Activated CD4-positive, alpha-beta T cell treated with anti-CD3 and anti-CD28 coated beads, Interleukin-2, amount 10 ng/mL, durations not matched to agents 24 days and 14 days (primary cell): ENCODE measurements at places on chromosomes 12 and 14.

DNA sequence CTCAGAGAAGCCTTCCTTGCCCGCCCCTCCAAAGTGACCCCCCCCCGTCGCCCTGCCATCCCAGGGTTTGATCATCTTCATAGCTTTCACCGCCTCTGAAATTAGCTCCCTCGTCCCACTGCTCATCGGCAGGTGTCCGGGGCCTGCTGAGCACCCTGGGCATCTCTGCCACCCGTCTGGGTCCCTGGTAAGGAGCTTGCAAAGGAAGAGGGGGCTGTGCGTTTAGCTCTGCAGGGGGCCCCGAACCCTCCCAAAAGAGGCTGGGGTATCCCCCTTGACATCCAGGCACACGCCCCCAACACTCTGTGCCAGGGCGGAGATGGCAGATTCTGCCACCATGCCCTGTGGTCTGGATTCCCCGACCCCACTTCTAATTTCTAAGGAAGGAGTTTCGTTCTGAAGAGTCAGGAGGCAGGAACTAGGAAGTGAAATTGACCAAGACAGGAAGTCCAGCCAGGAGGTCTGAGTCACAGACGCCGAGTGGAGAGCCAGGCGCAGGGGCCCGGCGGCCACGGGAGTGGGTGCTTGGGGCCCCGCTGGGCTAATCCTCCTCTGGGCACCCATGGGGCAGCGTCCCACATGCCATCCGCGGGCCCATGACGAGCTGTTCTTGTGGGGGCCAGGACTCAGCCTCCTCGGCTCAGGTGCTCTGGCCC, 95.7 kb downstream of the RFLNA start:
- peaks cover 24% of the 10 kb centered on the region for H3K4me1 ChIP-seq
- no peaks in the 10 kb centered on the region for H3K27me3 ChIP-seq
- H3K27ac ChIP-seq: no peak overlapping the region

DNA sequence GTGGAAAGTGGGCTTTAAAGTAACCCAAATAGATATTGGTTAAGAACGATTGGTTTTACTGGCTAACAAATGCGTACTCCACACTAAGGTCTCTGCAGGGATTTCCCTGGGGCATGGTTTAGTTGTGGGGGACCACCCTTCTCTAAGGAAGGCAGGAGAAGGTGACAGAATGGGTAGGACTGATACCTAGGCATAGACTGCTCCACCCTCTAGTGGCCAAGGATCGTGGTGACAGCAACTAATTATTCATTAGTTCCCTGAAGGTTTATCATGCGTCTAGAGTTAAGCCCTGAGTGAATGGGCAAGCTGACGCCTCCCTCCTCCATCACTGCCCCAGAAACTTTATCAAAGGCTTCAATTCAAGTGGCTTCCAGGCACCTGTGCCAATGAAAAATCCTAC, 9.1 kb downstream of the FAM181A start:
- no peak overlapping the region for H3K4me3 ChIP-seq
- peaks cover 34% of the 10 kb centered on the region for H3K36me3 ChIP-seq
- H3K4me1 ChIP-seq: peaks cover 19% of the 10 kb centered on the region
- no peaks in the 10 kb centered on the region for H3K27me3 ChIP-seq
- peak; percentile 68 for DNase-seq

DNA sequence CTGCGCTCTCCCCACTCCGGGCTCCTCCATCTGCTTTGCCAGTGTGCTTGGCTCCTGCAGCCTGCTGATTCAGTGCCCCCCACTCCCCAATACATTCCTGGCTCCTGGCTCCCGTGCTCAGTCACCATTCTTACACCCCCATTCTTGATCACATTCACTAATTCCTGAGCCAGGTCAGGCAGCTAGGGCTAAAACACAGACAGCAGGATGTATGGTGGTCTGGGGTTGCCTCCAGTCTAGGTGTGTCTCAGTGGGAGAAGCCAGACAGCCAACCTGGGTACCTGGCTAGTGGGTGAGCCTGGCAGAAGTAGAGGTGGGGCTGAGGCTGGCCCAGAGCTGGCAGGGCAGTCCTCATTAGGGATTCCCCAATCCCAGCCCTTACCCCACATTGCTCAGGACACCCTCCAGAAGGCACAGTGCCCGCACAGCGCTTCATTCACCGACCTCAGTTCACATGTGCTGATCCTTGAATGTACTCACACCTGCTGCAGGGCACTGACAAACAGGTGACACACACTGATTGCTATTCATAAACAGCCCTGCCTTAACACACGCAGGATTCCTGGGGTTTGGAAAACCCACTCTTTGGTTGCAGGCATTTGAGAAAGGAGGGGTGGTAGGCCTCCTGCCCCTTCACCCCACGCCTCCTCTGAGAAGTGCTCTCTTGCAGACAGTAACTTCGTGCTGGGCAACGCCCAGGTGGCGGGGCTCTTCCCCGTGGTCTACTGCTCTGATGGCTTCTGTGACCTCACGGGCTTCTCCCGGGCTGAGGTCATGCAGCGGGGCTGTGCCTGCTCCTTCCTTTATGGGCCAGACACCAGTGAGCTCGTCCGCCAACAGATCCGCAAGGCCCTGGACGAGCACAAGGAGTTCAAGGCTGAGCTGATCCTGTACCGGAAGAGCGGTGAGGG, 1.7 kb downstream of the KCNH3 start:
- H3K36me3 ChIP-seq: no peaks in the 10 kb centered on the region
- no peak overlapping the region for H3K27ac ChIP-seq
- peaks cover 57% of the 10 kb centered on the region for H3K27me3 ChIP-seq

DNA sequence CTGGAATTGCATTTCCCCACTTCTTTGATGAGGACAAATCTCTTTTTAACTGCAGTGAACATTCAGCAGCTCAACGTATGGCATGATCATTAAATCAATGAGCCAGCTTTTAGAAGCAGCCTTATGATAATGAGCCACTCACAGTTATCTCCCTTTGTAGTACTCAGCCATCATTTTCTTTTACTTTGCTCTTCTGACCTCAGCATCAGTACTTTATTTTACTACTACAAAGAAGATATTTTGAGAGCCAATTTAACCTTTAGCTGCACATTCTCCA, 250.0 kb upstream of the CLEC14A start:
- no peak overlapping the region for H3K4me3 ChIP-seq
- H3K27ac ChIP-seq: no peak overlapping the region
- no peaks in the 10 kb centered on the region for H3K27me3 ChIP-seq
- no peak for DNase-seq
- no peaks in the 10 kb centered on the region for H3K4me1 ChIP-seq

- H3K4me1 ChIP-seq: no peaks in the 10 kb centered on the region
- no peak overlapping the region for H3K27ac ChIP-seq
- H3K27me3 ChIP-seq: no peaks in the 10 kb centered on the region
- H3K36me3 ChIP-seq: no peaks in the 10 kb centered on the region
- no peak overlapping the region for H3K4me3 ChIP-seq
These were observed 79.7 kb upstream of the MYF6 start for GRCh38 chr12:80627782-80628181.

GRCh38 chr12:75591628-75592027, 80.2 kb upstream of the KRR1 start:
- H3K4me3 ChIP-seq: no peak overlapping the region
- H3K4me1 ChIP-seq: no peaks in the 10 kb centered on the region
- H3K36me3 ChIP-seq: no peaks in the 10 kb centered on the region
- no peak overlapping the region for H3K27ac ChIP-seq
- no peak for DNase-seq
- H3K27me3 ChIP-seq: peaks cover 23% of the 10 kb centered on the region

DNA sequence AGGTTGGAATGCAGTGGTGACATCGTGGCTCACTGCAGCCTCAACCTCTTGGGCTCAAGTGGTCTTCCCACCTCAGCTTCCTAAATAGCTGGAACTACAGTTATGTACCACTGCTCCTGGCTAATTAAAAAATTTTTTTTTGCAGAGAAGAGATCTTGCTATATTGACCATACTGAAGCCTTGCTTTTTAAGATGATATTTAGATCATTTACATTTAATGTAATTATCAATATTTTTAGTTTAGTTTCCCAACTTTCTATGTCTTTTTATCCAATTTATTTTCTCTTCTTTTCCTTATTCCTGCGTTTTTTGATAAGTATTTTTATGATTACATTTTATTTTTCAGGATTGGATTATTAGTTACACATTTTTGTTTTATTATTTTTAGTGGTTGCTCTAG, 340.1 kb downstream of the APAF1 start:
- peaks cover 7% of the 10 kb centered on the region for H3K27me3 ChIP-seq
- H3K4me1 ChIP-seq: no peaks in the 10 kb centered on the region
- no peaks in the 10 kb centered on the region for H3K36me3 ChIP-seq
- no peak overlapping the region for H3K27ac ChIP-seq
- no peak for DNase-seq
